Stimulated activated CD4-positive, alpha-beta T cell treated with anti-CD3 and anti-CD28 coated beads, Interleukin-15, amount 100 ng/mL, for 24 hours (primary cell): ENCODE measurements at places on chromosomes 1 and 21.

GRCh38 chr1:111205714-111206050, 5.2 kb upstream of the DENND2D start:
- no peak for DNase-seq

- DNase-seq, result no peak
These were observed 45.3 kb upstream of the PARP1 start for GRCh38 chr1:226453015-226453704.

DNA sequence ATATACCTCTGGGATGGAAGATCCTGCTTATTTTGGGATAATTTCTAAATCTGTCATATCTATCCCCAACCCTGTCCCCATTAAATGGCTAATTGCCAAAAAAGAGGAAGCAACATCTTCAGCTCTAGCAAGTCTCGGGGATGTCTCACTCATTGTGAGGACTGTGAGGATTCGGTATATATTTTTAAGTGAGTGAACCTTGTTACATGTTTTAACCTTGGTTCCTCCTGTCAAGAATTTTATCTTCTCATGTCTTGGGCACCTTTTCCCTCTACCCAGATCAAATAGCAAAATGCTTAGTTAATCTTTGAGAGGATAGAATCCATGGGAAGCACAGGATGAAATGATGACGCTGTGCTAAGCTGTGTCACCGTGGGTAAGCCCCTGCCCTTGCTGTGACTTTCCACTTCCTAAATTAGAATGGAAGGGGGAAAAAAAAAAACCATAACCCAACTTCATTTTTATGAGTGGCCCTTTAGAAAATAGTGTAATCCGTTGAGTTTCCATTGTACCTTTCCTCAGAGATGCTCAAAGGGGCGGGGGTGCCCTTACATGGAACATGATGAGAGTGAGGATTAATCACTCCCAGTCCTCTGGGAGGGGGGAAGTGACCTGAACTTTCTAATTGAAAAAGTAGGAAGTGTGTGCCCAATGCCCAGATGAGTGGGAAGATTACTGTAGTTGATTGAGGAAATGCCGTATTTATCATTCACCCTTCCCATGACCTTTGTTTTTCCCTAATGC, 7.6 kb downstream of the ATP1A1 start:
- DNase-seq, result peak; percentile 45

DNA sequence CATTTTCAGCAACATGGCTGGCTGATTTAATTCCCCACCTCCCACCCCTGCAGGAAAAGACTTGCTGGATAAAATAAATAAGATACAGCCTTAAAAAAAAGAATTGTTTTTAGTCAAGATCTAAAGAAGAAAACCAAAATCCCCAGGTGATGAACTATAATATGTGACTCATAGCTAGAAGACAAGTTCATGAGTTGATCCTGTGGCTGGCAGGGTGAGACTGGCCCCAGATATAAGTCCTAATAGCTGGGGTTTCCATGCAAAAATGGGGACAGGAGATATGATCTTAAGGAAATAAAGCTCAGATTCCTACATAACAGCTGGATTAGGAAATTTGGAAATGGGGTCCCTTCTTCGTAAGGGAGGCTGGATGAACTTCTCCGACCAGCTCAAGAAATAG, 21.9 kb upstream of the RGSL1 start:
- DNase-seq, result no peak

GRCh38 chr1:208653426-208653825, 409.2 kb upstream of the PLXNA2 start:
- no peak for DNase-seq

- DNase-seq, result no peak
These were observed 6.0 kb upstream of the PPIE start for GRCh38 chr1:39732730-39733129.

DNA sequence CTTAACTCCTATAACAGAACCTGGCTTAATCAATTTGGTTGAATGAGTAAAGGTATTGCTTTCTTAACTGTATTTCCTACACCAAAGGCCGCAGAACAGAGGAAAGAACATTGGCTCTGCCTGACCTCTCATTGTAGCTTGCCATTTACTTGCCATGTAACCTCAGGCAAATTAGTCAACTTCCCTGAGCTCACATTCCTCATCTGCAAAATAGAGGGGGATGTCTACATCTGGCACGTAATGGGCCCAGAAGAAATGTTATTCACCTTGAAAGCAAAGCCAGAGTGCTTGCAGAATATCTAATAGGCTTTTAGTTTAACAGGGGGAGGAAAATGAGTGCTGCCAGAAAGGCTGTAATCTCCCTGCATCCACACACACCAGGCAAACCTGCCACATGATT, 44.3 kb downstream of the LAMC2 start:
- DNase-seq, result no peak

DNA sequence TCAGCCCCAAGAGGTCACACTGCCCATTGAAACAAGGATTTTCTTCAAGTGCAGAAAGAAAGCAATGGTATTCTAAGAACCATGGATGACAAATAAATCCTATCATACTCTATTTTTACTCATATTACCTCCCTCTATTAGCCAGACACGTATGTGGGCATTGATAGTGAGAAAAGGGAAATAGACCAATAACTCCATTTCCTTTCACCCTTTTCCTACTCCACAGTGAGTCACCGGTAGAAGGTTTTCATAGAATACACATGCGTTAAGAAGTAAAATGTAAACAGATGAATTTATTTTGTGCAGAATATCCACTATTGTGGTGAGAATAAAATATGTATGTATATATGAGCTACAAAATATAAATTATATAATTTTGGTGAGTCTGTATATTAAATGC, 568.9 kb upstream of the ADGRL4 start:
- no peak for DNase-seq

DNA sequence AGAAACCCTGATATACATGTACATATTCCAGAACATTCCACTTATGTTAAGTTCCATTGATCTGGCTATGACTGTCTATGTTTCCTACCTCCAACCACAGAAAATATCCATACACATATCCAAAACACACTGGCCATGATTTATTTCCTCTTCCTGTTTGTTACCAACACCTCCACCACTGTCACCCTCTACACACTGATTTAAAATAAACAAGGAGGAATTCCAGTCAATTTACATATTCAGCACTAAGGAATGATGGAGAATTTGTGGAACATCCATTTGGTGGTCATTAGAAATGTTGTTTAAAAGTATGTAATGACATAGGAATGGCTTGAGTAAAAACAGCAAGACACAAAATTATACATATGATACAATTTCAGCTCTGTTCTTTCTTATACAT, 5.5 kb upstream of the STX6 start:
- no peak for DNase-seq

- DNase-seq, result no peak
These were observed 56.8 kb downstream of the MRPL37 start for GRCh38 chr1:54256522-54257345.

DNA sequence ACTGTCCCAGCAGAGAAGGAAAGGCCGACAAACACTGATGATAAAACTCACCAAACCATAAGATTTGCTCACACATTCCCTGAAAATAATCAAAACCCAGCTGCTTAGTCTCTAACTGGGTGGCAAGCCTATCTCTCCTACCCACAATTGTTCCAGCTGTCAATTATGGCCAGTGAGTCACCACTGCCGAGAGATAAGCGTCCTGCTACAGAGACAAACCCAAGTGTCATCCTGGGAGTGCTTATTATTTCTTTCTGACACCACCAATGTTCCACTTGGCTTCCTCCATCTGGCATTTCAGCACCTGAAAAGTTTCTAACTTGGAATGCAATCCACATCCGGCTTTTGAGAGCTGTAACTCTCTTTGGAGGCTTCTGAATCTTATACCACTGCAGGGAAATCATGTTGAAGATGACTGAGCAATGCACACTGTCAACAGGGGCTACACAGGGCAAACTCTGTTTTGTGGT, 51.5 kb upstream of the VAV3 start:
- peak; percentile 27 for DNase-seq

DNA sequence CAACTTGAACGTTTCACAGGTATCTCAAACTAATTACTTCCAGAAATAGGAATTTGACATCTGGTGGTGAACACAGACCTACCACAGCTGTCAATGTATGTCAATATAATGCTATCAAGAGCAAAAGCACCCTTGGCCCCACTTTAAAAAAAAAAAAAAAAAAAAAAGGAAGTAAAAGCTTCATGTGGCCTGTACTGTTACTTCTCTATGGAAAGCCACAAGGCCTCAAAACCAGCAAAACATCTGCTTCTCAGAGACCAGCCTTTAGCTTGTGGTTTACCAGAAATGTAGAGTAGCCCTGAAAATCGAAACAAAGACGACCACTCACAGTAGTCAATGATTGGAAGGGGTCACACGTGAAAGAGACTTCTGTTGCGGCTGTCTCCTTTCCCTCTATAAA, 109.6 kb downstream of the SLC45A1 start:
- no peak for DNase-seq

DNA sequence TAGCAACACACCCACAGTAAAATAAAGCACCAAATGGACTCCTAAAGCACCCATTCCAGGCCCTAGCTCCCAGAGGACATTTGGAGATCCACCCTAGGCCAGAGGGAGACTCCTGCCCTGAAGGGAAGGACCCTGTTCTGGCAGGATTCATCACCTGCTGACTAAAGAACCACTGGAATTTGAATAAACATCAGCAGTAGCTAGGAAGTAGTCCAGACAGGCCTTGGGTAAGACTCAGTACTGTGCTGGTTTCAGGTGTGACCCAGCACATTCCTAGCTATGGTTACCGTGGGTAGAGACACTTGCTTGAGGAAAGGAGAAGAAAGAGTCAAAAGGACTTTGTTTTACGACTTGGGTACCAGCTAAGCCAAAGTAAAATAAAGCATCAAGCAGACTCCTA, 92.7 kb upstream of the LRRC7 start:
- no peak for DNase-seq
